Central memory CD4-positive, alpha-beta T cell (primary cell): ENCODE measurements at places on chromosomes 5 and 9.
A peak's percentile ranks its signal among the peaks of the same experiment; 100 is the strongest.

- peak; percentile 72 for DNase-seq
Measured at GRCh38 chr5:180831139-180832093, 28.8 kb upstream of the MGAT1 start.

GRCh38 chr5:128669803-128670202, 131.8 kb upstream of the FBN2 start:
- no peak for DNase-seq

DNA sequence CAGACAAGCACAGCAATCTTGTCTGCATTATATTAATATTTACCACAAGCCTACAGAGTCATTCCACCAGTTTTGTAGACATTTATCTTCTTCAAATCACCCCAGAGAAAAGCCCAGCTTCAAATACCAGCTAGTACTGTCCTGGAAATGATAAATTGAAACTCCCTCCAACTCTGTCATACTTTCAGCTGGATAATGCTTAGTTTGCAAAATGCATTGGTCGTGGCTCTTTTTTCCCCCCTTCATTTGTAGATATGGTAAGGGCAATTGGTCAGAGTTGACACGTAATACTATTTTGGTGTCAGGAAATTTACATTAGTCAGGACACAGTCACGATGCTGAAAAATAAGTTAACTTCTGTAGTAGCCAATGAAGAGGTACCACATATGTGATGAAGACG, 21.2 kb downstream of the HMHB1 start:
- no peak for DNase-seq

DNA sequence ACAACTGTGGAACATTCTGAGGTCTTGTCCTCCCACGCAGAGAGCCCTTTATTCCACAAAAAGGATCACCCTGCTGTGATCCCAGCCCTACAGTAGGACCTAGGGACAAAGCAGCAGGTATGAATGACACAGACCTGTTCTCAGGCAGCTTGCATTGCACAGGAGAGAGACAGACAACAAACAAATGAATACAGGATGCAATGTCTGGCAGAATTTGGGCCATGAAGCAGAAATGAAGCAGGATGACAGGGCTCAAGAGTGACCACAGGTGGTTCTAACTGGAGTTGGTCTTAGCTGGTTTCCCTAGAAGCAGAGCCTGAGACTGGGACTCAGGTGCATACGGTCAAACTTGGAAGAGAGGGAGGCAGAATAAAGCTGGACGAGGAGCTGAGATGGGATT, 388.8 kb downstream of the CDK5RAP2 start:
- DNase-seq = no peak

DNA sequence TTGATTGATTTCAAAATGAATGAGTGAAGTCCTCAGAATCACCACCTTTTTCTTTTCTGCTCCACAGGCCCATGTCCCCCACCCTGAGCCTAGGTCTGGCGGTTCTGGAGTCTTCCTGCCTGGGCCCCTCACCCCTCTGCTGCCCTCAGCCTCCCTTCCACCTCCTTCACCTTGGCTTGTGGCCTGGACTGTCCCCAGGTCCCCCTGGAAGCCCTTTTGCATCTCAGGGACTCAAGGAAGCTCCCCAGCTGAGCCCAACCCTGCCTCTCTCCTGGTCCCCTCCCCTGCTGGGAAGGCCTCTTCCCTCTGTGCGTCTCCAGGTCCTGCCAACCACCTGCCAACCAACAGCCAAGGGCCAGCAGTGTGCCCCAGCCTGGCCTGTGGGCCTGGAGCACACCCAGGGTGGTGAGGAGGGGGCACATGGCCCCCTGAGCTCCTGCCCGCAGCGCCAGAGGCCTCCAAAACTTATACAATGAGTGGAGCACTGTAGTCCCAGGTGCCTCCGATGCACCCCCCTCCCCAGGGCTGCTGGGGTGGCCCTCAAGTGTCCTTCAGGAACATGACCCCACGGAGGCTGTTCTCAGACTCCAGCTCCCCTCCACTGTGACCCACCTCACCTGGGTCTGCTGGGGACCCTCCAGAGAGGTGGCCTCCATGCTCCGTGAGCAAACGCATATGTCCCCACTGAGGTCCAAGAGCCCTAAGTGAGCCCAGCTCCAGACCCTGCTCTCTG, 20.3 kb downstream of the GLT6D1 start:
- DNase-seq = no peak
